ENCODE measurements at places on chromosomes 13 and 19.

GRCh38 chr19:37692956-37693620, 26.5 kb downstream of the ZNF607 start:
- no peak for DNase-seq

- DNase-seq = no peak
Measured at GRCh38 chr19:3936506-3937442, 3.9 kb downstream of the NMRK2 start.

GRCh38 chr13:110266431-110266809, 40.5 kb downstream of the COL4A1 start:
- DNase-seq = no peak

- no peak for DNase-seq
Measured at GRCh38 chr13:39596176-39596575, 6.8 kb downstream of the LHFPL6 start.

- no peak for DNase-seq
Measured at GRCh38 chr13:66830940-66831716, 399.0 kb downstream of the PCDH9 start.

GRCh38 chr19:10505583-10506229, 2.5 kb upstream of the KEAP1 start:
- DNase-seq = peak; percentile 35

DNA sequence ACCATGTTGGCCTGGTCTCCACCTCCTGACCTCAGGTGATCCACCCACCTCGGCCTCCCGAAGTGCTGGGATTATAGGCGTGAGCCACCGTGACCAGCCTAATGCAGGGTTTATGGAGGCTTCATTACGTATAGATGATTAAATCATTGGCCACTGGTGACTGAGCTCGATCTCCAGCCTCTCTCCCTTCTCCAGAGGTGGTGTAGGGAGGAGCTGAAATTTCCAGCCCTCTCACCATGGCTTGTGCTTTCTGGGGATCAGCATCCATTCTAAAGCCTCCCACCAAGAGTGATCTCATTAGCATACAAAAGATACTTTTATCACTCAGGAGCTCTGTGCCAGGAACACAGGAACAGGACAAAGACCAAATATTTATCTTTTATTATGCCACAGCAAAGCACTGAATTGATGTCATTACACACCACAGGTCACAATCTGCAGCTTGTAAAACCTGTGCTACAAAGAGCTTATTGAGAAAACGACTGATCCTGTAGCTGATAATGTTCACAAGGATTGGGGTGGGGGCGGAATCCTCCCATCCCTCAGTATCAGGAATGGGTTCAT, 32.4 kb downstream of the RHPN2 start:
- no peak for DNase-seq

DNA sequence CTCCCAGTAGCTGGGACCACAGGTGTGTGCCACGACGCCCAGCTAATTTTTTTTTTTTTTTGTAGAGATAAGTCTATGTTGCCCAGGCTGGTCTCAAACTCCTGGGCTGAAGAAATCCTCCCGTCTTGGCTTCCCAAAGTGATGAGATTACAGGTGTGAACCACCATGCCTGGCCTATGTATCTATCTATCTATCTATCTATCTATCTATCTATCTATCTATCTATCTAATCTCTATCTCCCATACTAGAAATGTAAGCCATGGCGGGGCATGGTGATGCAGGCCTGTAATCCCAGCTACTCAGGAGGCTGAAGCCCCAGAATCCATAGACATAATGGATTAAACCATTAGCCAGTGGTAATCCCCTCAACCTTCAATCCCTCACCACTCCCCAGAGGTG, 6.5 kb upstream of the SERTAD3 start:
- no peak for DNase-seq

- DNase-seq = no peak
Measured at GRCh38 chr19:38032951-38033350, 125.9 kb downstream of the SIPA1L3 start.

DNA sequence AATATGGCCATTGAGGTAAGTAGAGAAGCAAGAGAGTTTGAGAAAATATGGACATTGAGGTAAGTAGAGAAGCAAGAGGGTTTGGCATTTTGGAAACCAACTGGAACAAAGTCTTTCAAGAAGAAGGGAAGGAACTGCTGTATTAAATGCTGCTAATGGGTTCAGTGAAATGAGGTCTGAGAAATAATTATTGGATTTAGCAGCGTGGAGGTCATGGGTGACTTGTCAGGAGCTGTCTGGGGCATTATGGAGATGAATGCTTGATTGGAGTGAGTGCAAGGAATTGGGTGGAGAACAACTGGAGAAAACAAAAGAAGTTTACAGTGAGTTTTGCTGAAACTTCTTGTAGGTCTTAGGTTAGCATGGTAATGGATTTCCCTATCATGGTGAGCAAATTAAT, 232.3 kb downstream of the ATP8A2 start:
- no peak for DNase-seq

- no peak for DNase-seq
Measured at GRCh38 chr19:39422020-39422419, 9.6 kb downstream of the PLEKHG2 start.

- DNase-seq = no peak
Measured at GRCh38 chr13:107886118-107886517, 329.2 kb downstream of the LIG4 start.

GRCh38 chr13:98972059-98972458, 5.8 kb downstream of the DOCK9 start:
- DNase-seq = no peak

DNA sequence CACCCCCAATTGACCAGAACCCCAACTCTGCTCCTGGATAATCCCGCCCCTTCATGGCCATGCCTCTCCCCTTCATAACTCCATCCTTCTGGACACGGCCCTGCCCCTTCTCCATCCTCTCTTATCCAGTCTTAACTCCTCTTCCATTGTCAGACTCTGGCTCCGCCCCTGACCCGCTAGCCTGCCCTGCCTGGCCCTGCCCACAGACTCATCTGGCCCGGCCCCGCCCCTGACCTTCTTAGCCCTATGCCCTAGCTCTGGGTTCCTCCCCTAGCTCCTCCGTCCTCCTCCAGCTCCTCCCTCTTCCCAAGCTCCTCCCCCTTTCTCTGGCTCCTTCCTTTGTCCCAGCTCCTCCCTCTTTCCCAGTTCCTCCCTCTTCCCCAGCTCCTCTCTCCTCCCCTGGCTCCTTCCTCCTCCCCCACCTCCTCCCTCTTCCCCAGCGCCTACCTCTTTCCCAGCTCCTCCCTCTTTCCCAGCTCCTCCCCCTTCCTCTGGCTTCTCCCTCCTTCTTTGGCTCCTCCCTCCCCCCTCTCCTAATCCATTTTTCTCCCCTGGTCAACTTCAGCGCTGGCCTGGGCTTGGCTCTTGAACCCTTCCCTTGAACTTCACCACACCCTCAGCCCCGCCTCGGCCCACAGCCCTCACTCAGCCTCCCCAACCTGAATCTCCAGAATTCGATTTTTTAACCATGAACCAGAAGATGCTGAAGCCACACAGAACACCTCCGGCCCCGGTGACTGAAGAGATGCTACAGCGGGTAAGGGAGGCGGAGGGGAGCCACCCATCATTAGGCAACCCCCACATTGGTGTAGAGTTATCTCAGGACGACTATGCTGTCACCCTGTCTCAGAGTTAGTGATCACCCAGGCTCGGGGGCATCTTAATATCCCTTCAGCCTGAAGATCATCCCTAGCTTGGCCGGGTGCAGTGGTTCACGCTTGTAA, 9.2 kb upstream of the ZNF358 start:
- peak; percentile 59 for DNase-seq

DNA sequence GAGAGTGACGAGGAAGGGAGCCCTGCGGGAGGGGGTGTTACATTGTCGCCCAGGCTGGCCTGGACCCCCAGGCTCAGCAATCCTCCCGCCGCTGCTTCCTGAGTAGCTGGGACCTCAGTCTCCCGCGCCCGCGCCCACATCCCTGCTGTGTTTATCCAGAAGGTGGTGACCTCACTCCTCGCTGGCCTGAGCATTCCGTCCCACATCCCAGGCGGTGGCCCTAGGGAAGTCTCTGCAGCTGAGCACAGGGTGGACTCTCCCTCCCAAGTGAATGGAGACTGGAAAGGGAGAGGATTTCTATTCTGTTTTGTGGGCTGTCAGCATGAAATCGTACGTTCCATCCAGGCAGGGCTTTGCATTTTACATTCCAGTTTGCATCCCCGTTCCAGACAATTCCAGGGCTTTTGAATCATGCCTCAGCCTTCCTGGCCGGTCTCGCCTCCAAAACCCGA, 401 bp upstream of the ZNF765 start:
- no peak for DNase-seq

GRCh38 chr13:49082653-49083536, 107.2 kb downstream of the FNDC3A start:
- no peak for DNase-seq

- DNase-seq = no peak
Measured at GRCh38 chr19:9130965-9131364, 4.2 kb upstream of the OR7G3 start.

GRCh38 chr13:56314765-56315164, 826.0 kb upstream of the PRR20A start:
- DNase-seq = no peak

DNA sequence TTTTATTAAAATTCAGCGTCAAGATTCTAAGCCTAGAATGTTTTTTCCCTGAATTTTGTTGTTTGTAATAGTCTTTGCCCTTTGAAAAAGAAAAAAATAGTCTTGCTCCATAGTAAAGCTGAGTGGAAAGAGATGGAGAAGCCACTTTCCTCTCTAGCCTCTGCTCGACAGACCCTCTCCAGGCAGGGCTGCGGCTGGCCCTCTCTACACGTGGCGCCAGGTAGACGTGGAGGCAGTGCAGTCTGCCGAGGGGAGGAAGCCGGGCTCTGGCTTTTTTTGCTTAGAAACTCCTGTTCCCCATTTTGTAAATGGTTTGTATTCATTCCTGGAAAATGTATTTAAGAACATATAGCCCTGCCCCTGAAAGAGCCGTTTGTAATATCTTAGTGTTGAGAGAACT, 35.3 kb downstream of the MPHOSPH8 start:
- no peak for DNase-seq

GRCh38 chr13:78595495-78596398, 7.6 kb downstream of the POU4F1 start:
- no peak for DNase-seq
